ENCODE measurements at places on chromosomes 4 and X. TPM values are rescaled to one million over a fixed set of nuclear protein-coding genes. Genes with fewer than 3 reads are reported as not detected.
A peak's percentile ranks its signal among the peaks of the same experiment; 100 is the strongest.

DNA sequence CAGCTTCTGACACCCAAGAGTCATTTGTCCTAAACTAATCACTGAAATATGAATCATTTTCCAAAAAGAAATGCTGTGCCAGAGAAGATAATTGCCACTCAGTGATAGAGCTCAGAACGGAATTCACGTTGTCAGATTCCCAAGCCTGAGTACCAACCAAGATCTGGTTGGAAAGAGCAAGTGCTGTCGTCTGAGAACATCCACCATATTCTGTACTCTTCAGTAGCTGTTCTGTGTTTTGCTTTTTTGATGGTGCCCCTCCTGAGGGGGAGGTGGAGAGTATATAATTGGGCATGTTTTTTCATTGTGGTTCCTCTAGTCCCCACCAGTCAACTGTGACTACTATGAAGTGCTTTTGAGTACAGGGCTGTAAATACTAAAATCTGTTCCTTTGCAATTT, 13.2 kb downstream of the RUFY3 start:
- DNase-seq = no peak

- peak; percentile 80 for DNase-seq
Observed at GRCh38 chr4:2484993-2485392, 16.1 kb downstream of the RNF4 start.

- DNase-seq = no peak
Observed at GRCh38 chrX:135346975-135347374, 37.7 kb downstream of the ETDC start.

- no peak for DNase-seq
Observed at GRCh38 chrX:106599411-106599810, 12.4 kb upstream of the RADX start.

DNA sequence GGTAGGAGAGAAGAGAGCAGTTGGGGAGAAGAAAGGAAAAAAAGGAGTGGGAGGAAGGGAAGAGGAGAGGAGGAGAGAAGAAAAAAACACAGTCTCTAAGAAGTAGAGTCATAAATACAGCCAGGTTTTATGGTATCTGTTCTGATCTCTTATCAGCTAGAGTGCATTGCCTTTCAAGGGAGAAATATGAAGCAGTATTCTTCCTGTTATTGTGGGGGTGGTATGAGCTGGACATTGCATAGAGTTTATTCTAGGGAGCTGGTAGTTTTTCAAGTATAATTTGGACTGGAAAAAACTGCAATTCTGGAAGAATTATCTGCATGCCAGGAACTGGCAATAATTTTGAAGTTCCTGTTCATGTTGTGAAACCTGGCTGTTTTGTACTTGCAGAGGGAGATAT, 54.9 kb upstream of the TAB3 start:
- DNase-seq = no peak

DNA sequence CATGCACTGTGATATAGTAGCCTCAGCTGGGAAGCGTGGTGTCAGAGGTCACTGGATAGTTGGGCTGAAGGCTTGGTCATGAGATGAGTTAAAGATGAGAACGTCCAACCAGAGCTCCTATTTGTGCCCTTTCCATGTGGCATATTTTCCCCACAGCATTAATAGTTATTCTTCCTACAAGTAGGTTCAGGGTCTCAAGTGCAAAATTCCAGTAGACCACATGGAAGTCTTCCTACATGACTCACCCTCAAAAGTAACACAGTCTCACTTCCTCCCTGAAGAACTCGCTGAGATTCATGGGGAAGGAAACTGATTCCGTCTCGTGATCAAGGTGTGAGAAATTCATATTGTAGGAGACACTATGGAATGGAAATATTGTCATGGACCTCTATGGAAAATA, 1212.5 kb upstream of the PRKX start:
- DNase-seq = no peak

AGA gene
- total RNA-seq = 16.8 TPM

NXF2 gene
- total RNA-seq = not detected

Measured in CD8-positive, alpha-beta memory T cell (primary cell).